GM23248 (cell line): ENCODE measurements at places on chromosomes 1 and 21.

DNA sequence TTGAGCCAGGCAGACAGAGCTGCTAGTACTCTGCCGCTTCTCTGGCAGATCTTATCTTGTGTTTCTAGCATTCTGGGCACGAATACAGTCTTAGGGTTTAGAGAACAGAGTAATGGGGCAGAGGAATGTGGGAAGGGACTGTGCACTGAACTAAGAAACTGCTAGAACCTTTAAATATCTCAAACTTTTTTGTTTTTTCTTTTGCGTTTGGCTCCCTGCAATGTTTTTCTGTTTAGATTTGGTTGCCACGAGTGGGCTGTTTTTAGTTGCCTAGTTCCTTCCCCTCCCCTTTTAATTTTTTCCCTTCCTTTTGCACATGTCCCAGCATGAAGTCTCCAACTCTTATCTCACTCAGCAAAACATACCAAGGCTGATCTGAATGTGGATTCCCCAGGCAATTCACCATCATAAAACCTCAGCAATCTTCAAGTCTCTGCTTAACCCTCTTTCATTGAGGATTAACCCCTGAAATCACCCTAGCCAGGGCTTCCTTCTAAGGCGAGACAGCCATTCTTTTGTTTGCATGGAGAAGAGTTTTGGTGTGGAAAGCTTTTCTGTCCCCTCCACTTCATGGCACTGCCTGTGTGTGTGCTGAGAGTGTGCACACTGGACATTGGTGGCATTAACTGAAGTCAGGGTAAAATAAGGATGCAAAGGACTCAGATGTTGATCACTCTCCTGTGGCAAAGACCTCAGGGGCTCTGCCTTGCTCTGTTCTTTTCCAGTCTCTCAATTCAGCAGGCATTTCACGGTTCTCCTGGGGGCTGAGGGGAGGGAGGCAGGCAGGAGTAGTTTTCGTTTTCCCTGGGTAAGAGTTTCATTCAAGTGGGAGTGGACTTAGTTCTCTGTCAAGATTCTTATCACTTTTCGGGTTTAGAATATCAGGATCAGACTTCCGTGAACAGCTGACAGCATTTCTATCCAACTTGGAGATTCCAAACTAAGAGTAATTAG is 2.8 kb upstream of the ATF3 start:
- H3K36me3 ChIP-seq = no peaks in the 10 kb centered on the region
- peaks cover 5% of the 10 kb centered on the region for H3K4me1 ChIP-seq
- H3K27me3 ChIP-seq = peaks cover 63% of the 10 kb centered on the region
- no peak overlapping the region for H3K4me3 ChIP-seq

DNA sequence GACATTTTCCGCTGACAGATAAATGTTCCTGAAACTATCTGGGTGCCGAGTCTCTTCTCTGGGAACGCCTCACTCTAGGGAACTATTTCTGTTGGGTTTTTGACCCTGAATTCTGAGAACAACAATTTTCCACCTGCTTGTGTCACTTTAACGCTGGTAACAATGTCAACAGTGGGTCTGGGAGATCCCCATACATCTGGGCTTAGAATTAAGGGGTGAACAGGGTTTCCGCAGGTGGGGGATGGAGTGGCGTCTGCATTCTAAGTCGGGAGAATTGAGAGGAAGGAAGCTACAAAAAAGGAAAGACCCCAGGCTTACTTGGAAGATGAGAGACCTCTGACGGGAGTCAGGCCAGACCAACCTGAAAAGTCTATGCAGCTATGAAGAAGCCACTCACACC is 8.7 kb downstream of the CD247 start:
- no peaks in the 10 kb centered on the region for H3K36me3 ChIP-seq
- no peak overlapping the region for H3K4me3 ChIP-seq
- DNase-seq = no peak

DNA sequence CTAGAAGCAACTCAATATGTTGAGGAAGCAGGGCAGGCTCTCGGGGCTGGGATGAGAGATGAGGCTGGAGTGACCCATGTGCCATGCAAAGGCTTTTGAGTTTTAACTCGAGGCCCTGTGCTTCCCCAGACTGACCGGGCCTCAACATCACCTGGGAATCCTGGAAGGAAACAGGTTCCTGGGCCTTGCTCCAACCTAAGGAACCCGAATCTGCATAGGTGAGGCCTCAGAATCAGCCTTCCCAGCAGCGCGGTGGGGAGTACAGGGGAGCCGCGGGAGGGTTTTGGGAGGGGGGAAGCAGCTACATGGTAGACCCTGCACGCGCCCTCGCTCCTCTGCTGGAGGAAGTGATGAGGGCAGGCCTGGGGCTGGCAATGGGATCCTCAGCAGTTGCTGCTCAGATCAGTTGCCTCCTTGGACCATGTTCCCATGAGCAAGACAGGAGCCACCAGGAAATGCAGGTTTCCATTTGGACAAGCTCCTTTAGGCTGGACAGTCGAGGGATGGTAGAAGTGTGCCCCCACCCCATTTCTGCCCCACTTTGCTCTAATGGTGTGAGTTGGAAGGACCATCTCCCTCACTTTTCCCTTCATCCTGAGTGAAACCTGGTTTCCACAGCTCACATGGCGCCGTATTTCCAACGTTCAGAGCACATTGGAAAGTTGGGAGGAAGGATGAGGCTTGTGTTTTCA is 4.5 kb upstream of the KIAA1614 start:
- no peaks in the 10 kb centered on the region for H3K36me3 ChIP-seq
- H3K4me1 ChIP-seq = peaks cover 8% of the 10 kb centered on the region
- DNase-seq = no peak
- no peak overlapping the region for H3K4me3 ChIP-seq
- H3K27me3 ChIP-seq = no peaks in the 10 kb centered on the region
- H3K27ac ChIP-seq = no peak overlapping the region

- H3K27ac ChIP-seq = no peak overlapping the region
- no peaks in the 10 kb centered on the region for H3K4me1 ChIP-seq
- H3K4me3 ChIP-seq = no peak overlapping the region
- H3K27me3 ChIP-seq = no peaks in the 10 kb centered on the region
These were observed 102.7 kb upstream of the CD55 start for GRCh38 chr1:207218512-207219362.

DNA sequence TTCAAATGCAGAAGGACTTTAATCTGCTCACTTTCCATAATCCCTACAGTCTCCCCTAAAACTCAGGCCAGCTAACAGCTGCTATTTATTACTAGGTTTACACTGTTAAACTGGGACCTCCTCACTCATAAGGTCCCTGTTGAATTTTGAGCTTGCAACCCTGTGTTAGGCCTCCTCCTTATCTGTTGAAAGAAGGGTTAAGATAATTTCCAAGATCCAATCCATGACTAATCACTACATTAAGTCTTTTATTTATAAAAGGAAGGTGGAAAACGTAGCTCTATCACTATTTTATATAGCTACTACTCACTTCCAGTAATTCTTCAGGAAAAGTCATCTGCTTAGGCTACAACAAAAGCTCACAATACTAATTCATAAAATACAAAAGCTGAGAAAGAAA is 79.5 kb downstream of the EVI5 start:
- H3K4me1 ChIP-seq = peaks cover 11% of the 10 kb centered on the region; the same call in 1 of the 2 replicates
- H3K4me3 ChIP-seq = no peak overlapping the region
- DNase-seq = peak; percentile 1
- H3K27me3 ChIP-seq = no peaks in the 10 kb centered on the region
- H3K27ac ChIP-seq = no peak overlapping the region

DNA sequence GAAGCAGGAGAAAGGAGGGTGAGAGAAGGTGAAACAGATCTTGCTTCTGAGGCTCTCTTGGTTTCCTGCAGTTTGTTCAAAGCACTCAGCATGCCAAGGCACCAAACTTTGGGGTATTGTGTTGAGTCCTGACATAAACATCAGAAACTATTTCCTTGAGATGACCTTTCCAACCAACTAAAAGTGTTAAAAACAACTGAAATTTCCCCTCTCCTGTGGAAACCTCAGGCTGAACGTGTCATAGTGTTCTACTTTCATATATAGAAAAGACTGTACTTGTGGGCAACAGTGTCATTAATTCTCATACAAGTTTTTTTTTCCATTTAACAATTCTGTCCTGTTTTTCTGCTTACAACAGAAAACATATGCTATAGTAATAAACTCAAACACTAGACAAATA is 6.3 kb upstream of the LYST start:
- H3K4me3 ChIP-seq = no peak overlapping the region
- no peaks in the 10 kb centered on the region for H3K4me1 ChIP-seq
- H3K27me3 ChIP-seq = no peaks in the 10 kb centered on the region
- H3K36me3 ChIP-seq = no peaks in the 10 kb centered on the region
- no peak overlapping the region for H3K27ac ChIP-seq
- no peak for DNase-seq

DNA sequence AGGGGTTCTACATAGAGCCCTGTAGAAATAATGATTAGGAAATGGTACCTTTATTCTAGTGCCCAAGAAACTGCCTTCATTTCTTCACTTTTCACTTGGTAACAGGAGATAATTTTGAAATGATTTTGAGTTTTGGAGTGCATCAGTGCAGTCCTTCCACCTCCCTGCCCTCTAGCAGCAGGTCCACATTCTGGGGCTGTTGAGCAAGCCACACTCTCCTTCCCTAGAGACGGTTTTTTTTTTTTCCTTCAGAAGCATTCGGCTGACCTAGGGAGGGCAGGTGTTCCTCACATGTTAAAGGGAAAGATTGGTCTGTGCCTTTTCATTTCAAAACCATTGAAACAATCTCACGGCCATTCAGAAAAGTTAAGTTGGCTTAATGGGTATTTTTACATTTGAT is 39.8 kb downstream of the SLC37A1 start:
- H3K36me3 ChIP-seq = no peaks in the 10 kb centered on the region
- no peak overlapping the region for H3K27ac ChIP-seq
- DNase-seq = no peak
- H3K4me3 ChIP-seq = no peak overlapping the region
- no peaks in the 10 kb centered on the region for H3K4me1 ChIP-seq

- H3K27ac ChIP-seq = no peak overlapping the region
- peaks cover 8% of the 10 kb centered on the region for H3K4me1 ChIP-seq
- DNase-seq = no peak
- no peaks in the 10 kb centered on the region for H3K36me3 ChIP-seq
- H3K27me3 ChIP-seq = no peaks in the 10 kb centered on the region; the same call in none of the 2 replicates
These were observed 876 bp downstream of the SLAMF8 start for GRCh38 chr1:159827549-159827948.

GRCh38 chr1:227136210-227136820 is 182.0 kb downstream of the CDC42BPA start:
- H3K27me3 ChIP-seq = no peaks in the 10 kb centered on the region
- peaks cover 18% of the 10 kb centered on the region; the same call in 1 of the 2 replicates for H3K36me3 ChIP-seq
- DNase-seq = no peak
- no peak overlapping the region for H3K4me3 ChIP-seq
- H3K4me1 ChIP-seq = no peaks in the 10 kb centered on the region

DNA sequence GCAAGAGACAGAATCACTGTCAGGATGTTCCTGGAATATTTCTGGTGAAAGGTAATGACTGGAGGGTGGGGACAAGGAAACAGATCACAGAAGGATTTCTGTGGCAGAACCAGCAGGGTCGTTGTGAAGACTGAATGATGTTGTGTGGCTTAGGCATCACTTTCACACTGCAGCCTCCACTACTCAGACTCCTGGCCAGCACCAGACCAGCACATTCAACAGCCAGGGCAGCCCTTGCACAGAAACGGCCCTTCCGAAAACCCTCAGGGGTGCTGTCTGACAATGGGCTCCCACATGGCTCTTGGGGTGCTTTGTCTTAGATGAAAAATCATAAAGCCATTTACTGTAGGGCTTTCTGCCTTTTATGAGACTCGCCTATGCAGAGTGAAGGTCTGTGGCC is 3.8 kb upstream of the RAB7B start:
- no peak overlapping the region for H3K4me3 ChIP-seq
- peaks cover 21% of the 10 kb centered on the region for H3K4me1 ChIP-seq
- no peaks in the 10 kb centered on the region for H3K36me3 ChIP-seq
